ENCODE measurements at places on chromosomes 7 and 10. TPM values are rescaled to one million over a fixed set of nuclear protein-coding genes. Genes with fewer than 3 reads are reported as not detected.

GIMAP4 gene
- 9.0 TPM for total RNA-seq

- DNase-seq: no peak
These were observed 183.0 kb upstream of the ANK3 start for GRCh38 chr10:60572511-60573194.

GPNMB gene
- total RNA-seq: 3.7 TPM

DNA sequence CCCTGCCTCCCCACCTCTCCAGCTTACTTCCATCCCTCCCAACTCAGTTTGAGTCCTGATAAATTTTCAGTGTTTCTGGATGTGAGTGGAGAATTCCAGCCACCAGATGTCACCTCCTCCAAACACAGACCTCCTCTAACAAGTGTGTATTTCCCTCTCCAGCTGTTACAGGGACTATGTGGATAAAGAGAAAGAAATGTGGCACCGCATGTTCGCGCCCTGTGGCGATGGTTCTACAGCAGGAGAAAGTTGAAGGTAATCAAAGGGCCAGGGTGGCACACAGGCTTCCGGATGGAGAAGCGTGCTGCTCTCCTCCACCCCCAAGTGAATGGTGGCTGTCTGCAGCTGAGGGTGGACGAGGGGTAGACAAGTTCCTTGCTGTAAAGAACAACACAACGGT lies 14.7 kb downstream of the FKBP6 start:
- DNase-seq: peak; percentile 70

- DNase-seq: no peak
These were observed 275.4 kb downstream of the GRID1 start for GRCh38 chr10:86091216-86091615.

OR2A42 gene
- under 0.01 TPM for total RNA-seq

Data from frontal cortex (tissue), 4 donors.